Activated CD4-positive, alpha-beta T cell treated with anti-CD3 and anti-CD28 coated beads for 4 hours (primary cell): ENCODE measurements at places on chromosomes 7 and 10.

- DNase-seq = no peak
Measured at GRCh38 chr7:50317221-50317678, 12.7 kb downstream of the IKZF1 start.

- no peak for DNase-seq
Measured at GRCh38 chr7:81783818-81784217, 14.0 kb upstream of the HGF start.

- no peak for DNase-seq
Measured at GRCh38 chr10:124706462-124707143, 37.6 kb downstream of the FAM53B start.

GRCh38 chr7:685540-685939 lies 41.0 kb upstream of the DNAAF5 start:
- no peak for DNase-seq

GRCh38 chr10:89037096-89037495 lies 46.5 kb downstream of the FAS start:
- DNase-seq = no peak

DNA sequence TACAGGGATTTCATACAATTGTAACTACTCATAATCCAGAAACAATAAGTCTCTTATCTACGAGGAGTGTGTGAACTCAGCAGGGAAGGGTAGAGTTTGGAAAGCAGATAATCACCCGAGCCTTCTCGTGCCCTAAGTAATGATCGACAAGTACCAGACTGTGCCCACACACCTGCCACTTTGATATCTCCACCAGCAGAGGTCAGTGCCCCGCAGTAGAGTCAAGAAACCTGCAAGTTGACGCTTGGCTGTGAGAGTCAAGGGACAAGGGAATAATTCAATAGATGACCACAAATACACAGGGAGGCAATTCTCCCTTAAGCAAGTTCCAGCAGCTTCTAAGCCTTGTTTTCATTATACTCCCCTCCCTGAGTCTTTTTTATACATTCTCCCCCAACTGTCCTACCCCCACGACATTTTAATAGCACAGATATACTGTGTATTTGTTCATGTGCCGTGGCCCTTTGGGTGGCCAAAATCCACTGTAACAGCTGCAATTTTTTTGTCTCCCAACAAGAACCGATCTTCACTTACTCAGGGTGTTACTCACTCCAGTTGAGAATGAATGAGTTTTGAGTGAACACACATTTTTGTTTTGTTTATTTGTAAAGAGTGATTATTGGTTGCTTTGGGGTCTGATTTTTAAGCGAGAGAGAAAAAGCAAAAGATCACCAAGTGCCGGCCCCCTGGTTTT lies 106.9 kb upstream of the RHEB start:
- DNase-seq = peak; percentile 23

DNA sequence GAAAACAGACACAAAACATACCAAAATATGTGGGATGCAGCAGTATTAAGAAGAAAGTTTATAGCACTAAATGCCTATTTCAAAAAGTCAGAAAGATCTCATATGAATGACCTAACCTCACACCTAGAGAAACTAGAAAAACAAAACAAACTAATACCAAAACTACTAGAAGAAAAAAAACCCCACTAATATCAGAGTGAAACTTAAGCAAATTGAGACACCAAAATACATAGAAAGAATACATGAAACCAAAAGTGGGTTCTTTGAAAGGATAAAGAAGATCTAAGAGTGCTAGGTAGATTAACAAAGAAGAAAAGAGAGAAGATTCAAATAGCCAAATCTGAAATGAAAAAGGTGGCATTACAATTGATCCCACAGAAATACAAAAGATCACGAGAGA lies 494.1 kb downstream of the SH2D4B start:
- no peak for DNase-seq

GRCh38 chr7:82507365-82507975 lies 63.9 kb upstream of the CACNA2D1 start:
- DNase-seq = no peak

GRCh38 chr10:30151581-30152389 lies 92.4 kb upstream of the JCAD start:
- DNase-seq = no peak

DNA sequence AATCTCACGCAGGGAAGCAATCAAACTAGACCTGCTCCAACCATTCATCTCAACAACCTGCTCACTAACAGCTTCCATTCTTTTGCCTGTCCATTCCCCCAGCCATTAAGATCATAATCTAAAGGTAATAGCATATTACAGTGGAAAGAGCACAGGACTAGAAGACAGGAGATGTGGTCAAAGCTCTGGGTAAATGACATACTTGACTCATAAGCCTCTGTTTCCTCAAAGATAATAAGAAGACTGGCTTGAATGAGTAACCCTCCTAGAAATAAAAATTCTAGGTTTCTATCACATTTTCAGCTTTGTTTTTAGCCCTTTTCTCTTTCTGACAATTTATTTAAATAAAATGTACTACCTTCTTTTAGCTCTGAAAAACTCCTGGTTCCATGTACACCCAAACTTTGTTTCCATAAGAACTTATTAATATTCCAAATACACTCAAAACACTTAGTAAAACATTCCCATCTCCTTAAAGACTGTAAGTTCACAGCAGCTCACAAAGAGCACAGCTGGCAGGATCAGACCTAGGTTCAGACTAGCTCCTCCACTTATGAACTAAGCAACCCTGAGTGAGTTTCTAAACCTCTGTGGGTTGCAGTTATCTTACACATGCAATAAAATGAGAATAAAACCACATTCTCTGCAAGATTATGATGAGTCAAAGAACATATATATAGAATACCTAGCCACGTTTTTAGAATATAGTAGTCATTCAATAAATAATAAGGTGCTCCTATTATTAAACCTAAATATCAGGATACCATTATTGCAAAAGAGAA lies 11.6 kb downstream of the FAM204A start:
- DNase-seq = no peak

- DNase-seq = no peak
Measured at GRCh38 chr7:107201795-107202450, 33.1 kb downstream of the HBP1 start.

DNA sequence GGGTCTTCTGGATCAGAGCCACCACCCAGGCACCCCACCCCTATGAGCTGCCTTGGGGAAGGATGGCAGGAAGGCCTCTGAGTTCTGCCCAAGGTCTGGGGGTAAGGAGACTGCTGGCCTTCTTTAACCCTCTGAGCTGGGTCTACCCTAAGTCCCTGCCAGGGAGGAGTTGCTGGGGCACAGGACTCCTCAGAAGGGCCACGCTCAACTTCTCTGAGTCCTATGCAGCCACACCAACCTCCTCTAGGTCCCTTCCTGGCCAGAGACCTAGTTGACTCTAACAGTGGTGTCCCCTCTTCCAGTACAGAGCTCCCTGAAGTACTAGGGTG lies 2.6 kb upstream of the NEURL1 start:
- DNase-seq = no peak

- DNase-seq = no peak
Measured at GRCh38 chr7:120307991-120308545, 35.1 kb downstream of the KCND2 start.
